ENCODE measurements at places on chromosomes 16 and 17. TPM values are rescaled to one million over a fixed set of nuclear protein-coding genes. Genes with fewer than 3 reads are reported as not detected.

Gene CRYM
- not detected for total RNA-seq

Gene GJD3
- not detected for total RNA-seq

Gene WFDC1
- total RNA-seq = not detected

Gene ANKS4B
- not detected for total RNA-seq

Gene RAP1GAP2
- 1.6 TPM for total RNA-seq

Gene NPEPPS
- 69.5 TPM for total RNA-seq

Gene CACNG5
- not detected for total RNA-seq

Gene TEX14
- total RNA-seq = 0.43 TPM

Gene NETO2
- 28.5 TPM for total RNA-seq

DNA sequence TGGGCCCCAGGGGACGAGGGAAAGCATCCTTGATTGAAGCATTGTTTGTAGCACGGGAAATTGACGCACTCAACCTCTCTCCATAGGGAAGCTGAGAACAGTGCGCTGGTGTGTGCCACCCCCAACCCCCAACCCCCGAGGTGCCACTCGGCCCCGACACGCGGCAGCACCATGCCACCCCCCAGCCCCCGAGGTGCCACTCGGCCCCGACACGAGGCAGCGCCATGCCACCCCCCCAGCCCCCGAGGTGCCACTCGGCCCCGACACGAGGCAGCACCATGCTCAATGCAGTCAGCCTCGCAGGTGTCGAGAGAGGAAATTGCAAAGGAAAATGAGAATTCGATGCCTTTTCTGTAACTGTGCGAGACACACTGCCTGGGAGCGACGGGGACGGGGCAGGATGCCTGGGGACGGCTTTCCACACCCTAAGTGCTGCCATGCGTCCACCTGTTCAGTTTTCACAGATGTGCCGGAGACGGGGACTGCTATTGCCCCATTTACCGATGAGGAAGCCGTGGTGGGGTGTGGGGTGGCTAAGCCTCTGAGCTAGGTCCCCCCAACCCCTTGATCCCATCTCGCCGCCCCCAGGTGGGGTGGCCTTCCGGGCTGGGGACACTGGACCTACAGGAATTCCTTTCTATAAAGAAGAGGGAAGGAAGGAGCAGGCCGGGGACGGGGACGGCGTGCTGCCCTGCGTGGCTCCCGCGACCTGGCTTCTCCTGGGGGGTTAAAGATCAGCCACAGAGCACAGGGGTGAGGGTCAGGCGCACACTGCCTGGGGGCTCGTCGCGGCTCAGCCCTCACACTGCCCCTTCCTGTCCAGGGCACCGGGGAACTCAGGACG lies 9.8 kb downstream of the CBFA2T3 start:
- no peak for DNase-seq

DNA sequence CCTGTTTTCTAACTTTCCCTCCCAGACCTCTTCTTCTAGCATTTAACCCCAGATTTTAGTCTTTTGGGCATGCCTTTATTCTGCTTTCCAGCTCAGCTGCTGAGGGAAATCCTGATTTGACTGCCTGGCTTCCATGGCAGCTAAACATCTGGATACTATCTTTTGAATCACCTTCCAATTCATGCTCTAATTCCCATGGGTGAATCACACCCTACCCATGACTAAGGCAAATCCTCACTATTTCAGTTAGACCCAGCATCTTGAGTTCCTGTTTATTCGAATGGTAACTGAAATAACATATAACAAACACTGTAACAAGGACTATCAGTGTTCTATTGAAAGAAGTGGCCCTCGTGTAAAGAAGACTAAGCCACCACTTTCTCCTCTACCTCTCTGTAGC lies 29.8 kb downstream of the CA10 start:
- no peak for DNase-seq

DNA sequence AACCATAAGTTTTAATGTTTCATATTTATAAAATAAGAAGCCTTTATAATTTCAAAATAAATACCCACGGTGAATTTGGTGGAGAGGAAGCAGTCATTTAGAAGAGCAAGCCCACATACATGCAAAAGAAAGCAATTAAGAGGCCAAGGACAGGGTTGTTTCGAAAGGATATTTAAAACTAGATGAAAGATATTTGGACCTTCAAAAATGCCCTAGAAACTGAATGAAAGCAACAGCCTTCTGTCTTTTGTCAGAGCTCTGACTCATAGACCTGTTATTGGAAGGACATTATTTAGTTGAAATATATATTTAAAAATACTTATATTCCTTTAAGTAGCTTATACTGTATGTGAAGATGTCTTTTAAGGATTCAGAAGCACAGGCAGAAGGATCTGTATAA lies 8.6 kb upstream of the METTL9 start:
- no peak for DNase-seq

DNA sequence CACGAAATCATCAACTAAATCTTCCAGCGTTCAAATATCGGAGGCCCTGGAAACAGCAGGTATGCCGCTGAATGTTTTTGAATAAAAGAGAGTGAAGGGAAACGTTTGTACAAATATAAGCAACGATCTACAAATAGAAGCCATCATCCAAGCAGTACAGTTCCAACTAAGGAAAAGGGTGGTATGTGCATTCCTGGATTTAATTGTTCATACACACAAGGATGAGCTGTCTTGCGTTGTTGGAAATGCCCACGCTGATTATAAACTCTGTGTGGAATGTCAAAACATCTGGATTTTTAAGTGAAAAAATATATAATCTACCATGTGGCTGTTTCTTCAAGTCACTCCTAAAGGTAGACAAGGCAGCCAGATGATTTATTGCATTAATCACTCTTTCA lies 191.8 kb upstream of the HSBP1 start:
- no peak for DNase-seq

DNA sequence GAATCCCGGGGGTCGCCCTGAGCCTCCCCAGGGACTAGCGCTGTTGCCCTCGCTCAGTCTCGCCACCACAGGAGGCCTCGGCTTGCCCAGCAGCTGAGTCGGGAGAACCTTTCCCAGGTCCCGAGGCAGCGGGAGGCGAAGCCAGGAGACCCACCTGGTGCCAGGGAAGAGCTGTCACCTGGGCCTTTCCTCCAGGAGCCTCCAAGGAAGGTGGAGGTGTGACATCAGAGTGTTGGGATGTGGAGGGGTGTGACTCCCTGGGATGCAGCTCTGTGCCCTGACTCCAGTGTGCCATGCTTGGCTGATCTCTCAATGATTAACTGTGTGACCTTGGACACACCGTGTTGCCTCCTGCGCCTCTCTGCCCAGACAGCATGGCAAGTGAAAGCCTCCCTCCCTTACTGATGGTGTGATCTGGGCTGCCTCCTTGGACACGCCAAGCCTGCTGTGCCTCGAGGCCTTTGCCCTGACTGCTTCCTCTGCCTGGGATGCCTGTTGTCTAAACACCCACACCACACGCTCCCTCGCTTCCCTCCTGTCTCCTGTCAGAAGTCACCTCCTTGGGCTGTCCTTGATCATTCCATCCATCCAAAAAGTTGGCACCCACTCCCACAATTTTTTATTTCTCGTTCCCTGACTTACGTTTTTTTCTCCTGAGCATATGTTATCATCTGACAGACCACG lies 88.0 kb downstream of the CMIP start:
- DNase-seq = no peak

DNA sequence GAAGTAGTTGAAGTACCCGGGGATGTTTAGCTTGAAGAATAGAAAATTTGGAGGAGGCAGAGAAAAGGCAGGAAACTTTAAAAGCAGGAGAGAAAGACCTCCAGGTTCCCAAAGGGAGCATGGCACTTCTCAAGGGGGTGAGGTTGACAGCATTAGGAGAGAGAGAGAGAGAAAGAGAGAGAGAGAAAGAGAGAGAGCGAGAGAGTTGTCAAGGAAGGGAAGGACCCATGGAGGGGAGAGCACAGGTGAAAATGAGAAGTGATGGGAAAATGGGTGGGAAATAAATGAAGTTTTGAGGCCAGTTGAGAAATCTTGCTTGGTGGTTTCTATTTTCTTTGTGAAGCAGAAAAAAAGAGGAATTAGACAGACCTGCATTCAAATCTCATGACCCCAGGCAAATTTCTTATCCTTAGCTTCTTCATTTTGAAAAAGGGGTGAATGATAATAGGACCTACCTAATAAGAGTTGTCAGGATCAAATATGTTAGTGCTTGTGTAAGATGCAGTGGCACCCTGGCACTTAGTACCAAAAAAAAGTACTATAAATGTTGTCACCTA lies 24.0 kb downstream of the PRKCB start:
- no peak for DNase-seq

DNA sequence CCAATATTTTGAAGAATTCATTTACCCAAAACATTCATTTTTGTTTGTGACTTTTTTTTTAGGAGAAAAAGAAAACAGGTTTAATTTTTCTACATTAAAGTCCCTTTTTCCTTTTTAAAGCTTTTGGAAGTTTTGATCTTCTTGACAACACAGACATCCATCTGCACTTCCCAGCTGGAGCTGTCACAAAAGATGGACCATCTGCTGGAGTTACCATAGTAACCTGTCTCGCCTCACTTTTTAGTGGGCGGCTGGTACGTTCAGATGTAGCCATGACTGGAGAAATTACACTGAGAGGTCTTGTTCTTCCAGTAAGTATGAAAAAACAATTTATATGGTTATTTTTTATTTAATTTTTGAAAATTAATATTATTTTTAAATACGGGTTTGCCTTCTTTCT lies 37.2 kb downstream of the SIAH1 start:
- no peak for DNase-seq

DNA sequence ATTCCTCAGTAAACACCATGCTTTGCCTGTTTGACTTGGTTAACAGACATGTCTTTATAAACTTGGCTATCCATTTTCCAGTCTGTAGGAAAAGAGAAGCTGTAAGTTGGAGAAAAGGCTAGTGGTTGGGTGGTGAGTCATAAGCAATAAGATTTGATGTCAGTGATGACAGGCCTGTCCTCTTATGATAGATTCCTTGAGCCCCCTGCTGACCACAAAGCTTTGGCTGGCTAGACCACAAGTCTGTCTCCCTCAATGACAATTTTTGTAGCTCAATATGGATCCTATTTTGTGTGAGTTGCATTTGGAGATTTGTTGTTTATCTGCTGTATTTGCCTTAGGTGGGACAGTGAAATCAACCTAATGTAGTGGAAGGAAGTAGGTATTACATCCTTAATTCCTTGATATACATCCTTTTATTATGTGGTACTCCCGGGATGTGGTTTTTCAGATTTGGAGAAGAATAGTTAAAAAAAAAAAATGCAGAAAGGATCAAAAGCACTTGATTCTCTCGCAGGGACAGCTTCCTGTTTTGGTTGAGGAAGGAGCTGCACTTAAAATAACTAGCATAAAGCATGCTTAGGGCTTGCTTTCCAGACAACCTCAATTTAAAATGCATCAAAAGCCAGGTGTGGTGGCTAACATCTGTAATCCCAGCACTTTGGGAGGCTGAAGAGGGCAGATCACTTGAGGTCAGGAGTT lies 67.4 kb downstream of the SIAH1 start:
- DNase-seq = no peak

DNA sequence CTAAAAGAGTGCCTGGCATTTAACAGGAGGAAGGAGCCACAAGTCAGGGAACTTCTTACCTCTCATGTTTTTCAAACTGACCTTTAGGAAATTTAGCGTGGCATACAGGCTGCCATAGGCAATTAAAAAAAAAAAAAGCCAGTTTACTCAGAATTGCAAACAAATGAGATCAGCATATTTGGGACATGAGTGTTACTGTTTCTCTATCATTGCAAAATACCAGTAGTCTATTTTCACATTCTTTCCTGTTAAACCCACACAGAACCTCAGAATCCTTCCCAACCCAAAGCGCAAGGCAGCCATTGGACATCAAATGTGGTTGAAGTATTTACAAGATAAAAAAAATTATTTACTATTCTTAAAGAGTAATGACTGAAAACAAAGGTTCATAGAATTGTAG lies 366.4 kb upstream of the DYNLRB2 start:
- no peak for DNase-seq

- DNase-seq = no peak
Observed at GRCh38 chr17:28293994-28294393, 25.0 kb upstream of the TMEM97 start.

- no peak for DNase-seq
Observed at GRCh38 chr17:79956853-79957252, 78.8 kb downstream of the TBC1D16 start.

- DNase-seq = no peak
Observed at GRCh38 chr17:36024106-36024869, 6.5 kb upstream of the CCL23 start.

GRCh38 chr17:75365931-75366275 lies 39.6 kb downstream of the GRB2 start:
- no peak for DNase-seq

- DNase-seq = no peak
Observed at GRCh38 chr17:39822051-39822451, 42.1 kb downstream of the IKZF3 start.

- no peak for DNase-seq
Observed at GRCh38 chr17:46026166-46027047, 27.4 kb downstream of the STH start.

GRCh38 chr17:34780438-34780837 lies 180.8 kb downstream of the CCT6B start:
- no peak for DNase-seq

DNA sequence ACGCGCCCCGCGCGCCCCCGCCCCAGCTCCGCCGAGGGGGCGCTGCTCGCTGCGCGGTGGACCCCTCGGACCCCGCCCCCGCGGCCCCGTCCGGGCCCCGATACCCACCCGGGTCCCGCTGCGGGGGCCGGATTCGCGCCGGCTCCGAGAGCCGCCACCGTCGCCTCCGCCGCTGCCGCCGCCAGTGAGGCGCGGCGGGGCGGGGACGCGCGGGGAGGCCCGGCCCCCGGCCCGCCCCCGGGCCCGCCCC lies at the start of gene TBC1D16:
TSS of gene TBC1D16 (minus strand) at position 186 of the 250 bp plus-strand sequence. CDS start 22,325 bp downstream, outside the sequence.
- no peak for DNase-seq

GRCh38 chr17:16304830-16305229 lies 48.4 kb downstream of the CENPV start:
- DNase-seq = no peak

DNA sequence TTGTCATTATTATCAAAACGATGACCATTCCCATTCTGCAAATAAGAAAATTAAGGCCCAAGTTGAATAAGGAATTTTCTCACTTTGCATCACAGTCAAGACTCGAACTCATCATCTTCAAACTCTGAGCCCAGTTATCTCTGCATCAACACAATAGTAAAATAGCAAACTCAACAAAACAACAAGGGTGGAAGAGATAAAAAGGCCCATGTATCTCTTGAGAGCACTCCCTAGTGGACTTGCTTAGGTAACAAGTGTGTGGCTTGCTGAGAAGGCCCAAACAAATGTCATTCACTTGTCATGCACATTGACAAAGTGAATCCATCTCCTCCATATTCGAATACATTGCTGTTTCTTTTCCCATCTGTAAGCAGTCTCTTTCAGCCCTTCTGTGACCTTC lies 412.0 kb upstream of the MAF start:
- no peak for DNase-seq

GRCh38 chr17:11948789-11949188 lies 48.5 kb downstream of the ZNF18 start:
- no peak for DNase-seq

- DNase-seq = no peak
Observed at GRCh38 chr17:80294210-80294609, 33.6 kb downstream of the RNF213 start.

DNA sequence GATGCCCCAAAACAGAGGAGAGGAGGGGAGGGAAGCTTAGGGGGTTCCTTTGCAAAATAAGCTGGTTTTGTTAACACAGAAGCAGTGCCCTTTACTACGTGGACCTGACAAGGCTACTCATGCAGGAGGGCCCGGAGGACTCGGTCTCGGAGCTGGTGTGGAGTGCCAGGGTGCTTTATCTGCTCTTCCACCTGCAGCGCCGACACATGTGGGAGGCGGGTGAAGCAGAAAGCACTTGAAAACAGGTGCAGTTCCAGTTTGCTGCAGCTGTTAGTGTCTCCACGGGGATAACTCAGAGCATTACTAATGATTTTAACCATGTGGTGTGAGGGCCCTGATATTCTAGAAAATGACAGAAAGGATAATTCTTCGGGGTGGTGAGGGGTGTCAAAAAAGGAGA lies 35.0 kb upstream of the MNT start:
- no peak for DNase-seq

GRCh38 chr17:9414471-9414870 lies 161.1 kb downstream of the STX8 start:
- no peak for DNase-seq

All from activated T-cell treated with anti-CD3 and anti-CD28 coated beads, Interleukin-2, amount 50 U/mL, for 4 hours (primary cell).